ENCODE measurements at places on chromosomes 7 and 10.

DNA sequence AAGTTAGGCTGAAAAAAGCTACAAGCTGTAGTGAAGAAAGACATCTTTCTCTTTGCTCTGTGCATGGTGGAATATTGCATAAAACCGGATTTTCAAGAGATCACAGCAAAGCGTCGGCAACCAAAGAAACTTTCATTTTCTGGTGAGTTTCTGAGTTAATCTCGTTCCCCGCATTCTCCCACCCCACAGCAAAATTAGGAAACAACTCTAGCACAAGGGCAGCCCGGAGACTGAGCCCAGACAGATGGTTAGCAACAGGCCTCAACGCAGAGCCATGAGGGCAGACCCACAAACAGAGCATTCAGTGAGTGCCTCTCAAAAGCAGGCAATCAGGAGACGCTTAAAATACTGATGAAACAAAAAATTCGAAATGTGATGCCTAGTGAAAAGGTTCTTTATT, 396.1 kb upstream of the KLF6 start:
- no peak for DNase-seq

GRCh38 chr7:44415510-44415909, 74.9 kb downstream of the NUDCD3 start:
- DNase-seq, result no peak

DNA sequence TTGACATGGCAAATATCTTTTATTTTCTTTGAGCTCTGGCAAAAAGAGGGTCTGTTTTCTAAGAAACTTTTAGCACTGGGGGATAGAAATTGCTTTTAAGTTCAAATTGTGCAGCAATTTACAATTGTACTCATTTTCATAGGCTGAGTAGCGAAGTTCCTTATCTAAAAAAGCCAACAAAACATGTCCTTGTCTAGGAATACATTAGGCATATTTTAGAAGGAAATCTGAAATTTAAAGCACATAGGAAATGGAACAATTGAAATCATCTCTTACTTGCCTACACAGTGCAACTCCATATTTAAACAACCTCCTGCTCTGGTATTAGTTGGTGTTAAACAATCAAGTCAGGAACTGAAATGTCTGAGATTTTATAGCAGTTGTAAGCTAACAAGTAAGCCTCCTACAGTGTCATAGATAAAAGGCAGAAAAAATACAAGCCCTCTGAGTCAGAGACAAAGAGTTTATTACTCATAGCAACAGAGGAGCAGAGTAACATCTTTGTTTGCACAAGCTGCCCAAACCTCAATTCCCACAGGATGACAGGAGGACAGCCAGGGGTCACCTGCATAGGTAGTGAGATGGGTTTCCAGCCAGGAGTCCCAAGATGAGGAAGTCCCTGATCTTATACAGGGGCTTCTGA, 280.2 kb upstream of the HGF start:
- DNase-seq, result no peak

DNA sequence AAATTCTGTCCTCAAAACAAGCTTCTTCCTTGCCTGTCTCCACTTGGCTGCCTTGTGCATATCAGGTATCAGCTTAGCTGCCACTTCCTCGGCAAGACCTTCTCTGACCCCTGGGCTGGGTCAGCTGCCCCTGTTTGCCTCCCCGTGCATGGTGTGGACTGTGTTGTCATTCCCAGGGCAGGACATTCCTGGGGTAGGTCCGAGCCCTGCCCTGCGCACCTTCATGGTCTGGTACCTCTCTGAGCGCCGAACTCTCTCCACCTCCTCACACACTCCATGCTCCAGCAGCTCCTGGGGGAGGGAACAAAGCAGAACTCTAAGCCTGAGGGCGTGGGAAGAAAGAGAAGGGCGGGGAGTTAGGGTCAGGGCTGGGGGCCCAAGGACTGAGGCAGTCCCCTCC, 3.8 kb downstream of the POLM start:
- no peak for DNase-seq

DNA sequence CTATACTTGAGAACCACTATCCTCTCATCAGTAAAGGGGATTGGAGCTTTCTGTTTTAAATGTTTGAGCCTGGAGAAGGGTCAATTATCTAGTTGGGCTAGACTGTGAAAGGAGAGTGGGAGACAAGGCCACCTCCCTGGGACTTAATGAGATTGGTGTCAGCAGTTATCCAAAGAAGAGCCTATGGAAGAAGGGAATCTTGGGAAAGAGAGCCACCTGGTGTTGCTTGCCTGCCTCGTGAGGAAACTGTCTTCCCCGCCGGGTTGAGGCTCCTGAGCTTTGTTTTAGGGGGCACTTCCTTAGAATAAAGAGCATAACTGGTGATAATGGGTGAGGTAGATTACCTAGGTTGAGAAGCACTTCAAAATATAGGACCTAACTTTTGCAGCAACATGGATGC, 32.0 kb upstream of the ABCB4 start:
- no peak for DNase-seq

GRCh38 chr10:73131913-73132686, 21.8 kb downstream of the NUDT13 start:
- DNase-seq, result no peak

GRCh38 chr10:77792155-77792554, 134.4 kb downstream of the DLG5 start:
- no peak for DNase-seq

DNA sequence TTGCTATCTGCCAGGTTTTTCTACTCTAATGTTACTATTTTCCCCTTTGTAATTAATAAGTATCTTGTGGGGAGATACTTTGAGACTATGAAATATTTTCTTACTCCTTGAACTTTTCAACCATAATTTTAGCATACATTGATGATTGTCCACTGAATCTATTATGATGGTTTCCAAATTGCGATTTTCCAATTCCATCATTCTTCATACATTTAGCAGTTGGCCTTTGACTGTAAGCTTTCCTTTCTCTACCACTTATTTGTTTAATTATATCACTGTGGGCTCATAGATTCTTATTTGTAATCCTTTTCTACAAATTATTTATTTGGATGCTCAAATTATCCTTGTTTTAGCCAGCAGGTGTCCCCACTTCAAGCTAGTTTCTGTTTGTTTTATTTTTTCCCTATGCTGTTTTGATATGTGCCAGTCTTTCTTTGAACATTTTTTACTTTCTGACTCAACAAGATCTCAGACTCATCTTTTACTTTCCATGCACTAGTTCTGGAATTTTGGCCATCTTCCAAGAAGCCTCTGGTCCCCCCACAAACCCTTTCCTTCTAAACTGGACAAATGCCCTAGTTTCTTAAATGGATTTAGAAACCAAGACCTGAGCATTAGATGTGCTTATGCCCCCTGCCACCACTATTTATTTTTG, 11.4 kb upstream of the MRPS16 start:
- no peak for DNase-seq

GRCh38 chr10:20668985-20669384, 228.1 kb downstream of the NEBL start:
- DNase-seq, result no peak

GRCh38 chr10:18142151-18142550, 1.9 kb downstream of the CACNB2 start:
- DNase-seq, result no peak

DNA sequence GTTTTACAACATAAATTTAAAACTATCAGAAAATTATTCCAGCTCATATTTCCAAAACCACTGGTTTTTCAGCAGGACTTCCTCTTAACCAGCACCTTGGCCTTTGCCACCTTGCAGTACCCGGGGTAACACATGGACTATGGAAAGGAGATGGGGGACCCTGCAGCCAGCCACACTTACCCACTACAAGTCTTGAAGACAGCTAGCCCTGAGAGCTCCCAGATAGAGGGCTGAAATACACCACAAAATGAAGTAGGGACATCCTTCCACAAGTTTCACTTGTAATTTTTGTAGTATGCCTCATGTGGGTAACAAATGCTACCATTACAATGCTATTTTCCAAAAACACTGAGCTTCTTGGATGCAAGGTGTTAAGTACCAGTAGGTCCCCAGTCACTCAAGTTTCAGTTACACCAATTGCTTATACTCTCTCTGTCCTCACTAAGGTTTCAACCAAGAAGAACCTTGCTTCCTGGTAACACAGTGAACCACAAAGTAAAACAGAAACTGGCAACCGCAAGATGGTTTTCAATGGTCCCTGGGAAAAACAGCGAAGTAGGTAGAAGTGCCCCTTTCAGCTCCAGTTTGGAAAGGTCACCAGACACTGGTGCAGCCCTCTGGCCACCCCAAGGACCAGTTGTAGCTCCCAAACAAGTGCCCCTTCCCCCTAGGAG, 110.9 kb downstream of the SGMS1 start:
- no peak for DNase-seq

DNA sequence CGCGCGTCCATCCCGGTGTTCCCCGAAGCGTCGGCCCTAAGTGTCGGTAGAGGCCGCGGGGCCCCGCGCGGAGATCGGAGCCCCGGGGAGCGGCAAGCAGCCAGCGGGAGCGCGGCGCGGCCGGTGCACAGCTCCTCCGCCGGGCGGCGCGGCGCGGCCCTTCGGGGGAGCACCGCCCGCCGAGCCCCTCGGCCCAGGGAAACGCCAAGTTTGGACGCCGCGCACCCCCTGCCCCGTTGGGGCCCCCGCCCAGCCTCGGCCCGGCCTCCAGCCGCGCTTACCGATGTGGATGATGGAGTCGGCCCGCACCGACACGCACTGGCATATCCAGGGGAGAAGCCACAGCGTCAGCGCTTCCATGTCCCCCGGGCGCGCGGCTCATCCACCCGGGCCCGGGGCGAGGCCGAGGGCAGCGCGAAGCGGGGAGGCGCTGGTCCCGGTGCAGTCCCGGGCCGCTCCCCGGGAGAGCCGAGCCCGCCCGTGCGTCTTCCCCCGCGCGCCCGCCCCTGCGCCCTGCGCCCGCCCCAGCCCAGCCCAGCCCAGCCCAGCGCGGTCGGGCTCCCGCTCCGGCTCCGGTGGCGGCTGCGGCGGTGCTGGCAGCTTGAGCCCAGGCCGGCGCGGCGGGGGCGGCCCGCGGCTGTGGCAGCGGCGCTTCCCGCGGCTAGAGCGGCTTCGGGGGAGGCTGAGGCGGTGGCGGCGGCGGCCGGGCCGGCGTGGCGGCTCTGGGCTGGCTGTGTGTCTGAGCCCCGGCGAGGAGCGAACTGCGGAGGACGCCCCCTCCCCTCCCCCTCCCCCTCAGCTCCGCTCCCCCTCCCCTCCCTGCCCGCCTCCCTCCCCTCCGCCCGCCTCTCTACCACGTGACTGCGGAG, at the start of gene GRID1:
GRID1 (minus strand) TSS at position 763 of the 869 bp plus-strand sequence.
- peak; percentile 58 for DNase-seq

DNA sequence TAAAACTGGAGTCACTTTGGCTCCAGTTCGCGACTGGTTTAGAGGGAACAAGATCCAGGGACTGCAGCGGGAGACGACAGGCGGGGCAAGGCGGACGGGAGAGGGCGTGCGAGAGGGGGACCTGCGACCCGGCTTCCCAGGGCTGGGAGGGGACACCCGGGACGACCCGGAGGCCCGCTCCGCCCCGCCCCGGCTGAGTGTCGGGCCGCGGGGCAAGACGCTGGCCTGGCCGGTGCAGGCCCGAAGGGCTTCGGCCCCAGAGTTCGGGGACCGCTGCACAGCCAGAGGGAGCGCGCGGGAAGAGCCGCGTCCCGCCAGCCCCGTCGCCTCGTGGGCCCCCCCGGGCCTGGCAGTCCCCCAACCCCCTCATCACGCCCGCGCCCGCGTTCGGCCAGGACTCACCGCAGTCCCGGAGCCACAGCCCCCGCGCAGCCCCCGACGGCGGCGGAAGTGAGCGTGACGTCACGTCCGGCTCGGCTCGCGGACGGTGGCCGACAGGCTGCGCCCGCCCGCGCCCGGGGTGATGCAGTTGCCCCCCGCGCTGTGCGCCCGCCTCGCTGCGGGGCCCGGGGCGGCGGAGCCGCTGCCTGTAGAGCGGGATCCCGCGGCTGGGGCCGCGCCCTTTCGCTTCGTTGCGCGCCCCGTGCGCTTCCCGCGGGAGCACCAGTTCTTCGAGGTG, at the start of the genes TUBGCP2 and ZNF511:
TUBGCP2 (minus strand) TSS at position 452 of the 679 bp plus-strand sequence. CDS start 5,931 bp downstream, outside the sequence.
ZNF511 (plus strand) TSS at position 494 of the 679 bp plus-strand sequence; CDS start at position 524, 30 bp downstream.
- peak; percentile 96 for DNase-seq

DNA sequence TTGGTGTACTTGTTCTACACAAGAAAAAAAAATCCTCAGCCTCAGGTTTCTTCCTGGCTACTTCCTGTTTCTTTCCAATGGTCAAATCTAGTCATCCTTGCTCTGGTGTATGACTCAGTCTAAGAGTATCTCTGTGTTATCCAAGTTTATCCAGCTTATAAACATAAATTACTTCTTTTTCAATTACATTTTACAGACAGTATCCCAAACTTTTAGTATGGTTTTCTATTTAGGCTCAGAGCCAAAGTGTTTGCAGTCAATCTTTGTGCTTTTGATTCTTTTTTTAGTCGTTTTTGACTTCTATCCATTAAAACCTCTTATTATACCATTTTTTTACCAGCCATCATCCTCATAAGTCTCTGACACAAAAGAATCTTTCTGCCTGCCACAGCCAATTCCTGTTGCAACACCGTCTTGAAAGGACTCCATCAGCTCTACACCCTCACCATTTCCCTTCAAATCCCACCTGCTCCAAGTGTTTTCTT, 294.6 kb downstream of the PTEN start:
- no peak for DNase-seq

- DNase-seq, result no peak
Observed at GRCh38 chr7:32034052-32034451, 36.2 kb downstream of the PDE1C start.

GRCh38 chr10:26212511-26212910, 4.1 kb upstream of the GAD2 start:
- DNase-seq, result no peak

DNA sequence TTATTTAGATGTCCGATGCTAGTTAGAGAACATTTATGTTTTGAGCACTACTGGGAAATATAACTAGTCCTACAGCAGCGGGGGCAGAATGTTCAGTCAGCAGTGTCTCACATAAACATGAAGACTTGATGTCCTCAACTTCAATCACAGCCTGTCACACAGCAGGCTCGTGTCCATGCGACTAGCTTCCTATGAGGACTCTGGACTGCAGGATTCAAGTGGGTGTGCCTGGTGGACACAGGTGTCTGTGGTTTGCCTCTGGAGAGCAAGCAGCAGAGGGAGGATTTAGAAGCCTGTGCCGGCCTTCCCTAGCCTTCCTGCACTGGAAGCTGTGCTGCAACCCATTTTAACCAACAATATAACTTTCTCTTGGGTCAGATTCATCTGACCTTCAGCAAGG, 30.0 kb upstream of the LANCL2 start:
- DNase-seq, result no peak

- DNase-seq, result no peak
Observed at GRCh38 chr7:73496626-73497025, 25.5 kb downstream of the BAZ1B start.

GRCh38 chr7:153401795-153402720, 642.5 kb downstream of the ACTR3B start:
- no peak for DNase-seq

Measured in activated T-cell treated with anti-CD3 and anti-CD28 coated beads, Interleukin-2, amount 50 U/mL, for 24 hours (primary cell).